ENCODE measurements at places on chromosomes 4 and X.

GRCh38 chr4:94548571-94548970 is 96.8 kb downstream of the PDLIM5 start:
- DNase-seq: no peak

DNA sequence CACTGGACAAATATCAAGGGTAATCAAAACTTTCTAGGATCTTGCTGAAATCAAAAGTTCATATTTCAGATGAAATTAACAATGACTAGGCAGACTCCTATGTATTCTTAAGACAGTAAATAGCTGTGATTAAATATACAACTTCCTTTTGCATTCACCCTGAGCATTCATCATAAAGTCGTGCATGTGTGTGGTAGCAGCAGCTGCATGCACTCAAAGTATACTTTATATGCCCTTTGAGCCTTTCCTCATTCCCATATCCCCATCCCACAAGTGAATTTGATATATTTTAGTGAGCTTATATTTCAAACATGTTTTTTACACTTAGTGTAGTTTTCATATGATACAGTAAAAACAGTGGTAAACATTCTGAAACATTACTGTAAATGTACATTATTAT is 959.0 kb downstream of the C4orf33 start:
- no peak for DNase-seq

DNA sequence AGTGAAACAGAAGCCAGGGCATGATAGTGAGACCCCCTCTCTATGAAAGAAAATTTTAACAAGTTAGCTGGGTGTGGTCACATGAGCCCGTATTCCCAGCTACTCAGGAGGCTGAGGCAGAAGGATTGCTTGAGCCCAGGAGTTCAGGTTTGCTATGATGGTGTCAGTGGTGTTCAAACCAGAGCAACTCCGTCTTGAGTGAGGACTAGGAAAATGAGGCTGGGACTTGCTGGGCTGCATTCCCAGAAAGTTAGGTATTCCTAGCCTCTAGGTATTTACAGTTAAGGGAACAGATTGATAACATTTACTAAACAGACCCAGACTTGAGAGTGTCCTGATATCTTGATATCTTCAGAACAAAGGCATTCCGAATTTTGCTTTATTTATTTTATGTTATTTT is 37.0 kb upstream of the NOCT start:
- no peak for DNase-seq

DNA sequence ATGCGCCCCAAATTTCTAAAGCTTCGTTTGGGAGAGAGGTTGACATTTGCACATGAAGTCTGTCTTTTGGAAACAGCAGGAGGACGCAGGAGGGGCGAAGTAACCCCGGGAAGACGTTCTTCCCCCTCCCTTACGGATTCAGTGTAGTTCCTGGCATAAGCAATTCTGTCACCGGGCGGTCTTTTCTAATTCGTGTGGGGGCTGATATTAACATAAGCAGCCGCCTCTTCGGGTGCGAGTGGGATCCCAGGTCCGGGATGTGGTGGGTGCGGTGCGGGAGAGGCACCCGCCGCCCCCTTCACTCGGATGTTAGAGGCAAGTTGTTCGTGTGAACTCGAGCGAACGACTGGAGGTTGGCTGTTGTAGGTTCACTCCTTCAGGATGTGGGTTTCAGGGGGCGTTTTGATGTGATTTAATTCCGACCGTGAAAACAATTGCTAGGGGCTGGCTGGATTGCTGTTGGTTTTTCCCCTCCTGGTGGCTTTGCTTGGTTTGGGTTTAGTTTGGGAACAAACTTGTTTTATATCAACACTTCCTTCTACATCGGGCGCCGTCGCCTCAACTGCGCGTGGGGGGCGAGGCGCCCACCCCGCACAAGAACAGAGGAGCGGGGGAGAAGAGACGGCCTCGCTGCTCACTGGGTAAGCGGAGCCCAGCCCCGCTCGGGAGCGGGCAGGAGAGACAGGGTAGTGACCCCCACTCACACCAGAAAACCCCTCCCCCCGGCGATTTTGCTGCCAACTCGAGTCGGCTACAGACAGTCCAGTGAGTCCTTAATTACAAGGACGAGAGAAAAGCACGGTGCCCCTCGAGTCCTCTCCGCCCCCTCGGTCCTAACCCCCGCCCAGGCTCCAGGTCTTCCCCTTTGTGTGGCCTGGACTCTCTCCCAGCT is 2.9 kb upstream of the LEF1 start:
- DNase-seq: no peak

GRCh38 chrX:68422478-68422877 is 10.8 kb downstream of the OPHN1 start:
- no peak for DNase-seq

DNA sequence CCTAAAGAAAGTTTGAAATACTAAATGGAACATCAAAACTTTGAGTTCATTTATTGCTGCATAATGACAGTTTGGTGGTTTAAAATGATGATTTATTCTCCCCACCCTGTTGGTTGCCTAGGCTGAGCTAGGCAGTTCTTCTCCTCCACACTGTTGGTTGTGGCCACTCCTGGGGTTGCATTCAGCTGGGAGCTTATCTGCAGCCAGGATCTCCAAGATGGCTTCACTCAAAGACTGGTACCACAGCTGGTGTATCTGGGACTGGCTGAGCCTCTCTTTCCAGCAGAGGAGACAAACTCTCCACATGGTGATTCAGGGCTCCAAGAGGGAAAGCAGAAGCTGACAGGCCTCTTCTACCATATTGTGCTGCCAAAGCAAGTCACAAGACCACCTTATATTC is 33.1 kb downstream of the MSL3 start:
- DNase-seq: no peak

DNA sequence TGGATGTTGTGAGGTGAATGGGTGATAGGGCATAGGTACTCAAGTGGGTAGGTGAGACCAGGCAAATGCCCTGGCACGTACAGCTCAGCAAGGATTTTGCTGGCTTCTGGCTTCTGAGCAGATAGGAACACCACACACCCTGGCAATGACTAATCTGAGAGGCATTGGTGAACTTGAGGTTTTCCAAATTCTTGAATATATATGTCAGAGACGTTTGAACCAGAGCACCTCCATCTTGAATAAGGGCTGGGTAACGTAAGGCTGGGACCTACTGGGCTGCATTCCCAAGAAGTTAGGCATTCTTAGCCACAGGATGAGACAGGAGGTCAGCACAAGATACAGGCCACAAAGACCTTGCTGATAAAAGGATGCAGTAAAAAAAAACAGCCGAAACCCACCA is 204.5 kb downstream of the NLGN4X start:
- DNase-seq: no peak

DNA sequence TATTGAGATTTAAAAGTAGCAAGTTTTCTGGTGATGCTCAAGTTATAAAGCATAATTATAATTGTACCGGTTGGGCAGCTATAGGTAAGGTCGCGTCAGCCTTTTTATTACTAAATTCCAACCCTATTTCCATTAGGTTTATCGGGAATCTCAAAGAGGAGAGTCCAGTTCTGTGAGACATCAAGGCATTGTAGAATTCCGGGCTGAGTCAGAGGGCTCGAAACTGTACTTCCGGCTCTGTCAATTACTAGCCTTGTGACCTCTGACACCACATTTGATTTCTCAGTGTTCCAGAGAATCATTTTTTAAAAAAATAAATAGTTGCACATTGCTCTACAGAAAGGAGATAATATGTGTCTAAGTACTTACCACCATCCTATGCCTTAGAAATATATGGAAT is 4.3 kb downstream of the IL1RAPL1 start:
- DNase-seq: no peak

- no peak for DNase-seq
These were observed 46.0 kb downstream of the SLC7A11 start for GRCh38 chr4:138196153-138196552.

DNA sequence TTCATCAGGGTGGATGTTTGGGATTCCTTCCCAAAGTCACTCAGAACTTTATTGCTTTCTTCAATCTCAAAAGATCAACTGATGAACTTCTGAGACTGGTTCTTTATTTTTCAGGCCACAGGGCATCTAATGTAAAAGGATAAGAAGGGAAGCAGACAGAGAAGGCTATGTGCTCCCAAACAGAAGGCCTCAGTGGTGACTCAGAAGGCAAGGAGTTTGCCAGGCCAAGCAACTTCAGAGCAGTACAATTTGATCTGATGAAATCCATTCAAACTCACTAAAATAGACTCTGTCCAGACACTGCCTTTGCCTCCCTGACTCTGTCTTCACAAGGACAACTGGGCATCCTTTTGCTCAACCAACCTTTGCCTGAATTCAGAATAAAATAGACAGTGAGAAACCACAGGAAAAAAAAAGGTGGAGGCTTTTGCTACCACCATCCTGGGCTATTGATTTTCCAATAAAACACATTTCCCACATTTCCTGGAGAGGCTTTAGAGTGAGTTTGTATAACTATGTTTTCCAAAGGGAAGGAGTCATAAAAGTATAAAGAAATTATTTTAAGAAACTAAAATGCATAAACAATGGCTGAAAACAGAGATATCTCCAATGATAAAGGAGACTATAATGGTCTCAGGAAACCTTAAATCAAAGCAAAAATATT is 55.2 kb downstream of the ARHGEF6 start:
- no peak for DNase-seq

DNA sequence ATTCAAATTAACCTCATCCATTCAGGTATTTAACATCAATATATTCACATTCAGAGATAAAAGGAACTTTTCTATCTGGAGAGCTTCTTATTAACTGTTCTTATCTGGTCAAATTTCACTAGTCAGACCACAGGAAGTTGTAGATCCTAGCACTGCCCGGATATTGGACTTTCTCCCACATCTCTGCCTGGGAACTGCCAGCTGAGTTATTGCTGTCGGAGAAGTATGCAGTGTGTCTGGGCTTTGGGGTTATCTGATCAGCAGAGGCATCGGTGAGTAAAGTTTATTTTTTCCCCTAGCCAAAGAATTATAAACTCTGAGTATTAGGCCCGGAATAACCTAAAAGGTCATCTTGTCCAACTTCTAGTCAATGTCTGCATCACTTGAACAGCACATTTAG is 45.1 kb downstream of the OR13H1 start:
- DNase-seq: no peak

DNA sequence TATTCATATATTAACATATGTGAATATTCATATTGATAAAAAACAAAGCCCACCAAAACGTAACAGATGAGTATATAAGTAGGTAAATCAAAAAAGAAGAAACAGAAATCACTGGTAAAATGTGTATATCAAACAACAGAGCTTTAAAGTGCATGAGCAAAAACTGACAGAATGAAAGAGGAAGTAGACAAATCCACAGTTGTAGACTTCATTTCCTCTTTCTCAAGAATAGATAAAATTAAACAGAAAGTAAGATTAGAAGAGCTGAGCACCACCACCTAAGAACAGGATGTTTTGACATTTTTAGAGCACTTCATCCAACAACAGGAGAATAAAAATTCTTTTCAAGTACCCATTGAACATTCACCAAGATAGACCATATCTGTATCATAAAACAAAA is 64.6 kb downstream of the CNKSR2 start:
- no peak for DNase-seq

DNA sequence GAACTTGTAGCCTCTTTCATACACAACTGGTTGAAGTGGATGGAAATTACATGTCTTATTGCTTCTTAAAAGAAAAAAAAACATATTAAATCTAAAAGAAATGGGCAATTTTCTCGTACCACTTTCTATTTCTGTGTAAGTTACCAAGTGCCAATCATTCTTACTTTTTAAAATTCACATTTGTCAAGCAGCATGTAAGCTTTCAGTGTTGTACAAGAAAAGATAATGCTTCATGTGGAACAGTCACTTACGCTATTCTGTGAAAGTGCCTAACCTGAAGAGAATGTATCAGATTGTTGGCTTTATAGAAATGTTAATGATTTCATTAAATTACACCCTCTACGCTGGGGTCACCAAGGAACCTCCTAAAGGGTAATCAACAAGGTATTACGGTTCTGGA is 4.4 kb upstream of the DCTD start:
- no peak for DNase-seq

- no peak for DNase-seq
These were observed 67.5 kb upstream of the MND1 start for GRCh38 chr4:153276971-153277370.

DNA sequence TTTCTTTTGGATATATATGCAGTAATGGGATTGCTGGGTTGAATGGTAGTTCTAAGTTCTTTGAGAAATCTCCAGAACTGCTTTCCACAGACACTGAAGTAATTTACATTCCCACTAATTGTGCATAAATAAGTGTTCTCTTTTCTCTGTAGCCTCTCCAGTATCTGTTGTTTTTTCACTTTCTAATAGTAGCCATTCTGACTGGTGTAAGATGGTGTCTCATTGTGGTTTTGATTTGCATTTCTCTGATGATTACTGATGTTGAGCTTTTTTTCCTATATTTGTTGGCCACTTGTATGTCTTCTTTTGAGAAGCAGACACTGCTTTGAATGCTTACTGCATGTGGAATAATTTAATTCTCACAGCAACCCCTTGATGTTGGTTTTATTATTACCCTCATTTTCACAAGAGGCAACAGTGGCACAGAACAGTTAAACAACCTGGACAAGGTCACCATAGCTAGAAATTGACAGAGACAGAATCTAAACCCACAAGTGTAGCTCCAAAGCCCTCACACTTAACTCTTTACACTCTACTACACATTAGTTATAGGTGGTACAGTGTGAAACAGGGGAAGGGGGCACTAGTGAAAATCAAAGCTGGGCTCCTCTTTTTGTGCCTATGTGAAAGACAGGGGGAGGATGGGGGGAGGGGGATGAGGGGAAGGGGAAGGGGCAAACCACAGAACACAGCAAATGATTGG is 96.1 kb downstream of the REELD1 start:
- no peak for DNase-seq

DNA sequence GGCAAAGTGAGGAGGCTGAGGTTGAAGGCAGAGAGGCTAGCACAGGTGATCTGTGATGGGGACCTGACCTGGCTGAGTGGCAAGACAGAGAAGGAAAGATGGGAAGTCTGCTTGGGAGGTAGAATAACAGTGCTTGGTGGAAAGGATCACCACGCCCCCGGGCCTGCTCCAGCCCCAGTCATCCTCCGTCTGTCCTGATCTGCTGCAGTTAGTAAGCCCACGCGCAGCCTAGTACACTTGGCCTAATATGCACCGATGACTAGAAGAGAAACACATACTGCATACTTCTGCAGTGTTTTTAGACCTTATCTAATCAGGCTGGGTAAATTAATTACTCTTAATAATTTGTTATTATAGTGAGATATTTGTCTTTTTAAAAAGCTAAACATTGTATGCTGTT is 103.7 kb upstream of the KLF3 start:
- DNase-seq: no peak

DNA sequence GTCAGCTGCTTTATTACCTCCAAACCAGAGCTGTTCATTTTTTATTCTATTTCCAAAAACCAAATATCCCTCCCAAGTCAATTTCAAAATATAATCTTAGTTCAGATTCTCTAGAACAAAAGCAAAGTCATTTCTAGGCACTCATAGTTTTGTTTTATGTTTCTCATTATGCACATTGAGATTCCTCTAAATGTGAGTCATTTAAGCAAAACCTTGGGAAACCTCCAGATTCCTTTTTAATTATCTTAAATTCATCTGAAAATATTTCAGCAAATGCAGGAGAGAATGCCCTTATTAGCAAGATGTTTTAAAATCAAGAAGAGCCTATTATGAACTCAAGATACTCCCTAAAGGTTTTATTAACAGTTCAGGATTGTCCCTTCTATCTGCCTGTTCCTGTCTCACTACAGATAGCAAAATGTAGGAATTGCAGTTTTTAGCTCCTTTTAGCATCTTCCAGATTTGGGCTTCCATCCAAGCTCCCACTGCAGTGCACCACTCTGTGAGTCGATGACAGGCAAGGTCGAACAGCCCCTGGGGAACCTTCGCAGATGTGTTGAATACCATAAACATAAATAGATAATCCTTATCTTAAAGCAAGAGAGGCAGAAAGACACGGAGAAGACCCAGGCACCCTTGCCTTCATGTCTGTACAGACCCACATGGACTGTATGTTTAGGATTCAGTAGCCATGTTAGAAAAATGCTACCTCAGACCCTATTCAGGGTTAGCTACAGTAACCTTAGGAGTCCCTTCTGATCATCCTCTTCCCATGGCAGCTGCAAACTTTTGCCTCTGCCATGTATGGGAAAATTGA is 11.3 kb upstream of the SLC9A7 start:
- DNase-seq: no peak
